EL (cell line): ENCODE measurements at places on chromosomes 7 and 10.

DNA sequence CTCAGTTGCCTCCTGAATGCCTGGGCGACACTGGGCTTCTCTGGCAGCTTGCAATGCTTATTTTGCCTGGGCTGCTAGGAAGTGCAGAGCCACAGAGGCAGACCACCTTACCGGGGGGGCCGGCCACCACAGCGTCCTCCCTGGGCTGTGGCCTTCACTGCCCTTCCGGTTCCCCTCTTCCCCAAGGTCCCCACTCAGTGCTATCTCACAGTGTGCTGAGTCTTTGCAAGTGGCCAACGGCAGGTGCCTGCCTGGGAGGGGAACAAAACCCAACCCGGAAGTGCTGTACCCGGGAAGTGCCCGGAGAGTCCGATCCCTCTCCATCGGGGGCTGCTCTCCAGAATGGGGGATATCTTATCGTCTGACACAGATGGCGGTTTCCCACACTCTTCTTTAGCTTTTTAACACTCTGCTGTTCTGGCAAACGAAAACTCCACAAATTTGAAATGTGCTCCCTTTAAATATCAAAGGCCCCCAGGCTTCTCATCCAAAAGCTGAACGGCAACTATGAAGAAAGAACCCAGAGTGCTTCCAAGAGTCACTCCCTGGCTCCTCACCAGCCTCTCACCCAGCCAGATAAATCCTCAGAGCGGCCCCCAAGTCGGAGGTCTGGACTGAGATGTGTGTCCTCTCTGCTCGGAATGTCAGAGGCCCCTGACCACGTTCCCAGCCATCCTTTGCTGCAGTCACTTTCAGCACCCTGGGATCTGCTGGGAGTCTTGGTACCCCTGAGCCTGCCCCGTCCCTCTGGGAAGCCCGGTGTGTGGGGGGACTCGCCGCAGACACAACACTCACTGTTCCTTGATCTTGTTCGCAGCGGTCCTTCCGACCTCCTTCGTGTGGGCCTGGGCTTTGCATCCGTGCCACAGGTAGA is 165.1 kb downstream of the SVIL start:
- no peak for DNase-seq

DNA sequence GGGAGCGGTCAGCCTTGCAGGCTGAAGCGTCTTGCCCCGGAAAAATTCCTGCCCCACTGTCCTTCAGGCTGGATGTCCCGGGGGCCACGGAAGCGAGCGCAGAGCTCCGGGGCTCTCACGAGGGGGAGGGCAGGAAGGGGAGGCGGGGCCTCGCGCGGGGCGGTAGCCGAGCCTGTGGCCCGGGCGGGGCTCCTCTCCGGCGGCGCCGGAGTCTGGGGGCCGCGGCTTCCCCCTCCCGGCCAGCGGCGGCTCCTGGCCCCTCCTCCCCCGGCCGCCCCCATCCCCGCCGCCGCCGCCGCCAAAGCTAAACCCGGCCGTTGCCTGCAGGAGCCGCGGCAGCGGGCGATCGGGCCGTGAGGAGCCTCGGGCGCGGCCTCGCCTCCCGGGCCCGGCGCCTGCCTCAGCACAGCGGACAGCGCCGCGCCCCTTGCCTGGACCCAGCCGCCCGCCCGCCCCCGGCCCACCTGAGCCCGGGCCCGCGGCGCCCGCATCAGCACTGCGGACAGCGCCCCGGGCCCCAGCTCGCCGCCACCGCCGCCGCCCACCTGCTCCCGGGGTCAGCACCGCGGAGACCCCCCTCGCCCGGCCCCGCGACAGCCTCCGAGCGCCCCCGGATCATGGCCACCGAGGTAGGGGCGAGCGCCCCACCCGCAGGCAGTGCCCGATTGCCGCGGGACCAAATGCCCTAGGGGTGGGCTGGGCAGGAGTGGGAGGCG is at the start of gene GOLGA7B:
Gene GOLGA7B, plus strand, starts transcription at position 157 of the 716 bp plus-strand sequence. Its CDS starts 461 bp downstream, at position 618.
- no peak for DNase-seq

DNA sequence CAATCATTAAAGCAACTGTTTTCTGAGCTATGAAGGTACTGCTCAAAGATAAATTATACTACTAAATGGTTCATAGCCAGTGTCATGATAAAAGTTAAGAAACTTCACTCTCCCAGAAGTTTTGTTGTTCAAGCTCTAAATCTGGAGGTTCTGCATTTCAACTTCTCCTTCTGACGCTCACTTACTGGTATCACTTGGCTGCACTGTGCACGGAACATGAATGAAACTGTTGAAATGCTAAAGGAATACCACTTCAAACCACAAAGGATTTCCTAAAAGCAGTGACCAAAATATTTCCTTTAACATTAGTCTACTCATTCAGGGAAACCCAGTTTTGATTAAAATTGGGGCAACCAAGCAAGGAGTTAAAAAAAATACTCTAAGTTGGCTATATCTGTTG is 93.6 kb downstream of the UBE2H start:
- no peak for DNase-seq

- DNase-seq = no peak
These were observed 11.5 kb downstream of the COX15 start for GRCh38 chr10:99720387-99720786.

DNA sequence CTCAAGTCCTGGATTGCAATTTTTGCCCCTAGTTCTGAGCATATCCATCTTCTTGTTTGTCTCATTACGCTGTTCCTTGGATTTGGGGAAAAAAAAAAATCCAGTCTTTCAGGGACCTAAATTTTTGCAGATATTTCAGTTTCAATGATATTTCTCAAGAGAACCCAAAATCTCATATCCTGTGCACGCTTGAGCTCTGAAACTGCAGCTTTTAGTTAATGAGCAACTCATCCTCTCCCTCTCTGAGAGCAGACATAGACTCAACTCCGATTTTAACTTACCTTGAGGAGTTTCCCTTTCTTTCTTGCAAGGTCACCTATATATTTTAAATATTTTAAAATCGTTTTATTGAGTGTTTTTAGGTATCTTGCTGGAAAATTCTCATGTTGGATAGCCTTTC is 200.3 kb downstream of the GALNT17 start:
- DNase-seq = no peak

DNA sequence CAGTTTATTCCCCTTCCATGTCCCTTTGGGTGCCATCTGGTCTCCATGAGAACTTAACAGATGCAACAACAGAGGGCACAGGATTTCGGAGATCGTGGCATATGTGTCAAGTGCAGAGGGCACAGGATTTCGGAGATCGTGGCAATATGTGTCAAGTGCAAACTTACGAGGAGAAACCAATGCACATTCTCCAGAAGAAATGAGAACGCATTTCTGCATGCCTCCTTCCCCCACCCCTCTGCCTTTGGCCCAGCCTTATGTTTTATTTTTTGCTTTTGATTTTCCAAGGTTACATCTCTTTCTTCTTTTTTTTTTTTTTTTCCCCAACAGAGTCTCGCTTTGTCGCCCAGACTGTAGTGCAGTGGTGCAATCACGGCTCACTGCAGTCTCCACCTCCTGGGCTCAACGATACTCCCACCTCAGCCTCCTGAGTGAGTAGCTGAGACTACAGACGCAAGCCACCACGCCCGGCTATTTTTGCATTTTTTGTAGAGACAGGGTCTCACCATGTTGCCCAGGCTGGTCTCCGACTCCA is 586 bp upstream of the ANKRD26 start:
- DNase-seq = no peak

DNA sequence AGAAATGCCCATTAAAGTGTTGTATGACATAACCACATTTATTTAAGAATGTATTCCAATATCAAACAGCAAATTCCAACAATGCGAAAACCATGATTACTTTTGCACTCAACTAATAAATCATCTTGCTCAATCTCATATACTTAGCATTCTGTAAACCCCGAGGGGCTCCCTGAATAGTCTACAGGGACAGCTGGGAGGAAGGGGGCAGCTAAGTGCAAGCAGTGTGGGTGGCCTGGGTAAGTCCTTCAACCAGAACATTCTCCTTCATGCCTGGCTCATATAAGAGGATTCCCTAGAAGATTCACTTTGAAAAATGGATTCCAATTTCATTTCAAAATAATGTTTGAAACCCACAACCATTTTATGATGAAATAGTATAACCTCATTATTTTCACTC is 355.5 kb downstream of the CDC14C start:
- DNase-seq = no peak

DNA sequence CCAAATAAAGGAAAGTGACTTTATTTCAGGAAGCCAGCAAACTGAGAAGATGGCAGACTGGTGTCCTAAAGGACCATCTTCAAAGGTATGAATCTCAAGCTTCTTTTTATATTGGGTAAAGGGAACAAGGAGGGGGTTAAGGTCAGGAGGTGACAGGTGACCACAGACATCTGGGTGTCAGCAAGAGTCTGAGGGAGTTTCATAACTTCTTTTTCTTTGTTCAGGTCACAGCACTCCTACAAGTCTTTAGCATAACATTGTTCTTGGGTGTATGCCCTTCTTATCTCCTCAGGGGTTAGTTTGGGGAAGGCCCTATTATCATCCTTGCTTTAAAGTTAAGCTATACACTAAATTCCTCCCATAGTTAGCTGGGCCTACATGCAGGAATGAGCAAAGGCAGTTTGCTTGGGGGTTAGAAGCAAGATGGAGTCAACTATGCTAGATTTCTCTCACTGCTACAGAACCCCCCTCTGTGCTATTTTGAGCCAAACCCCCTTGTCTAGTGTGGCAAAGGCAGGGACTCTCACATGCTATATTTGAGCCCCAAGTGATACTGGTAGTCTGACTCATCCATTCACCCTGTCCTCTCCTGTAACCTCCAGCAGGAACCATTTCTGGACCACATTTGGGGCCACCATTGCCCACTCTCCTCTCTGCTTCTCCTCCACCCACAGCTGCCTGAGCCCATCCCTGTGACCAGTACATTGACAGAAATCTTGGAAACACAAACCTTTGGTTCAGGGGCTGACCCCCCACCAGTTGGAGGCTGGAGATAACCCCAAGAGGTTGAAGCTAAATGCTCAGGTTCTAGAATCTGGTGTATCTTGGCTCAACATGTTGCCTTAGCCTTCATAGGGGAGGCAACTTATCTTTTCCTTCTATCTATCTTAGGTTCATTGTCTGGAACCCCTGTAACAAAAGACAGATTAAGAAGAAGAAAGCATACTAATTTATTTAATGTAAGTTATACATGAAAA is 55.5 kb upstream of the LRGUK start:
- DNase-seq = no peak

GRCh38 chr10:132436861-132437410 is 39.9 kb downstream of the PWWP2B start:
- no peak for DNase-seq

DNA sequence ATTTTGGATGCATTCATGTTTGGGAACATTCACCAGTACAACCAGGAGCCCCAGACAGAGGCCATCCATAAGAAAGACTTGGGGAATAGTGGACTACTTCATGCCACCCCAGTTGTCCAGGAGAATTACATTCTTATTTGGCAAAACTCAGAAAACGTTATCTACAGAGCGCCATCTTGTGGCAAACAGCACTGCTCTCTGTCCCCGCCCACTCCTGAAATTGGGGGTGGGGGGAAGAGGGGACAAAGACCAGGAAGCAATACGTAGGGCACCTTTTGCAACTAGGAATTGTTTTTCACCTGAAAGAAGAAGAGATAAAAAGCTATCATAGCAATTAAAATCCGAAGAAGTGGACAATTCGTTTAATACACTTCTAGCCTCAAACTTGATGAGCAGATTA is 134.6 kb upstream of the MGMT start:
- DNase-seq = no peak

DNA sequence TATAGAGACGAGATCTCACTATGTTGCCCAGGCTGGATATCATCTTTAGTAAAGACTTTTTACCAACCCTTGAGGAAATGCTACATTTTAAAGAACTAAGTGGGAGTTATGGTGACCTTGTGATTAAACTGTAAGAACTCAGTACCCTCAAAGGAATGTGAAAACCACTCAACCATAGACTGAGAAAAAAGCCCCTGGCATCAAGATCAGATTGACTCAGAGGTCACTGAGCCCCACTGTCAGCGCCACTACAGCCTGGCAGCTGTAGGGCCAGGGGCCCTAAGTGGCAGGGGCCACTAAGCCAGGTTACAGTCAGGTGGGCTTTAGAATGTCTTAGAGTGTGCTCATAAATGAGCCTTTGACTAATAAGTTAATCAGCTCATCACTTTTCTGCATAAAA is 55.9 kb downstream of the APBB1IP start:
- DNase-seq = no peak

DNA sequence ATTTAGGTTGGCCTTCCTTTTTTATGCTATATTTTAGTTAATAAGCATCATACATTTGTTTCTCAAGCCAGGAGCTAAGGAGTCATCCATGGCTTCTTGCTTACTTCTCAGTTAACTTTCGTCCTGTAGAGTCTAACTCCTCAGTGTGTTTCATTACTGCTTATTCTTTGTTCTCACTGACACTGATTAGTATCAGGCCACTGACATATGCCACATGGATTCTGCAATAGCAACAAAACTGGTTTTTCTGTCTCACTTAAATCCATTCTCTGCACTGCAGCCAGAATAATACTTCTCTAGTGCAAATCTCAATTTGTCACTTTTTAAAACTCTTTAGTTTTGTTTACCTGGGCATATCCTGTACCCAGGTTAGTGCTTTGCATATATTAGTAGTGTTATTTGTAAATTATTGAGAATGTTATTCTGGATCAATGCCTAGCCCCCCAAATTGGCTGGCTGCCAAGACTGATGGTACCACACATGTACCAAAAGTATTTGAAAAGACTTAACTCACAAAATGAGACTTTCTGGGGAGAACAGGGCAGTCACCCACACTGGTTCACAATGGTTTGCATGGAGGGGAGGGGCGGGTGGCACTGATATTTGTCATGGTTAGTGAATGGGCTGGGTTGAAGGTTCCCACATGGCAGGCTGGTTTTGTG is 79.1 kb downstream of the CCSER2 start:
- DNase-seq = no peak

- peak; percentile 48 for DNase-seq
These were observed 491 bp upstream of the AKAP9 start for GRCh38 chr7:91940171-91940570.

DNA sequence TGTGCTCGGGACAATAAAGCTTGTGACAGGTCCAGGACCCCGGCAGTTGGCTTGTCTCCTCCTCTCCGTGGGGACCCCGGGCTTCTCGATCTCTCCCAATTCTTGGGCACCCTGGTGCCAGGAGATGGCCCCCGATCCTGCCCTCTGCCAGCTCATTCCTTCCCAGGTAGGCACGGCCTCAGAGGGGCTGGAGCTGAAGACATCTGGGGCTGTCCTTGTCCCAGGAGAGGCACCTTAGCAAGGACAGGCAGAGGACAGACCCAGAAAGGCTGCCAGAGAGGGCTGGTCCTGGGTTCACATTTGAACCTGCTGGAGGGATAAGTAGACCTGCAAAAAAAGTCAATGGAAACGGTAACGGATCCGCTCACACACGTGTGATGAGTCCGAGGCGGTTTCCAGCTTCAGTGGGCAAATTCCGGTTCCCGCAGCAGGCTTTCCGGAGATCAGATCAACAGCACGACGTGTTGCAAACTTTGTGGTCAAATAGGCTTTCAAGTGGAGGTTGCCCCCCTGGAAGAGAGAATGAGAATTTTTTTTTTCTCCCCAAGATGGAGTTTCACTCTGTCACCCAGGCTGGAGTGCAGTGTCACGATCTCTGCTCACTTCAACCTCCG is 47.7 kb upstream of the GTF2IRD1 start:
- DNase-seq = no peak
